CD4-positive, alpha-beta T cell treated with Interleukin-12 subunit alpha and Interleukin-12 subunit beta, for 1 hour (primary cell): ENCODE measurements at places on chromosomes 2 and 18.

- no peak for DNase-seq
These were observed 30.8 kb upstream of the CCL20 start for GRCh38 chr2:227782804-227783203.

DNA sequence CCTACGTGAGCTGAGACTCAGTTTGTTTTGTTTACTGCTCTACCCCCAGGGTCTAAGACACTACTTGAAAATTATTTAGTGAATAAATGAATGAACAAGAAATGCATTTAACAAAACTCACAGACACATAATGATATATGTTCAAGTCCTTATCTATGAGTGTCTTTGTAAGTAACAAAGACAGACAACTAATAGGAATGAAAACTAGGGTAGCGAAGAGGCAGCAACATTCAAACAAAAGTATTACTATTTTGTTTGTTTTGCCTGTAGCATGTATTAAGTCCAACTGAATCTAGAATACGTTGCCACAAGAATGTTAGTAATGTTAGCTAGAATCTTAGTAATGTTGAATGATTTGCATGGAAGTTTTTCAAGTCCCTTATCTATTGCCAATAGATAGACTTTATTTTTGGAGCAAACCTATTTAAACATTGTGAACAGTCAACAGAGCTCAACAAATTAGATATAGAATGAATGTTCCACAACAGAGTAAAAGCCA, 144.8 kb upstream of the VWC2L start:
- DNase-seq: no peak

DNA sequence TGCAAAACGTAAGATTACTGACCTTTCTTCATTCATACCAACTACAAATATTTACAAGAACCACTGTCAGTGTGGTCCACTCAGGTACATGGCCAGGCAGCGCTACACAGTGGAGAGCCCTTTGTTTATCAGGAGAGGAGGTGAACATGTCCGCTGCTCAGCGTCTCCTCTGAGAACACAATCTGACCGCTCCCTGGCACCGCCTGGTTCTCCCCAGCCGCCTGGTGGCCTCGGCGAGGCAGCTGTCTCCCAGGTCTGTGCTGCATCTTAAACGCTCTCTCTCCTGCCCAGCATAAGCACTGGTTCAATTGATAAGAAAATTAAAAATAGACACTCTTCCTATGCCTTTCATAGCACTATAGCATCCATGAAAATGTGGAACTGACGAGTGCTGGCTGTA, 146.8 kb upstream of the PXDN start:
- no peak for DNase-seq

GRCh38 chr2:107989445-107989844, 3.1 kb downstream of the SLC5A7 start:
- no peak for DNase-seq

GRCh38 chr2:103437161-103437560, 675.3 kb downstream of the TMEM182 start:
- DNase-seq: no peak

GRCh38 chr2:90069290-90069894, 1377.9 kb downstream of the RPIA start:
- no peak for DNase-seq

- no peak for DNase-seq
These were observed 509.2 kb upstream of the ZEB2 start for GRCh38 chr2:145029081-145029480.

GRCh38 chr18:59455728-59456276, 96.7 kb upstream of the LMAN1 start:
- no peak for DNase-seq

DNA sequence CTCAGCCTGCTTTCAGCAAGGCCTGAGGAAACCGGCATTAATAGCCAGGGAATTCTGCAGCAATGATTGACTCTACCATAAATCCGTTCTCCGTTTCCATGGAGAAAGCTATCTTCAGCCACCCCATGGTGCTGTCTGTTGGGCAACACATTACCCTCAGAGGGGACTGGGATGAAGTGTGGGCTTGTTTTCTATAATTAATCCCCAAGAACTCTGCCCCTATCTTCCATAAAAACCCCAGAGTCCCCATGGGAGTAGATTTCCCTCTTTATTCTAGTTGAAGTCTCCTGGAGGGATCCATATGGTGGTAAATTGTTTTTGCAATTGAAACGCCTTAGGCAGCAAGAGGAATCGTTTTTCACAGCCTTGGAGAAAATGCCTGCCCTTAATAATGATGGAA, 9.2 kb downstream of the G6PC2 start:
- no peak for DNase-seq

- DNase-seq: peak; percentile 43
These were observed 42.3 kb upstream of the STAT1 start for GRCh38 chr2:191056228-191056627.

DNA sequence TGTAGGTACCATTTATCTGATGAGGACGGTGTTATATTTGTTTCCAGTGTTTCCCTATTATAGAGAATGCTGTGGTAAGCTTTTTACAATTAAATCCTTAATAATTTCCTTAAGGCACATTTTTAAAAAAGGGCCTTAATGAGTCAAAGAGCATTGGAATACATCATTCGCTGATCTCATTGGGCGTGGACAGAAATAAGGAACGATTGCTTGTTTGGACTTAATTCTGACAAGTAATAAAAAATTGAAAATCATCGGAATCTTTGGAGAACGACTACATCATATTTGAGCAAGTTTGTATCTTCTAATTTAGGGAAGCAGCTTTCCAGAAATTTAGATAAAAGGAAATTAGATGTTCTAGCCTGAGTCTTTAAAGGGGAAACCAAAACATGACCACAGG, 11.3 kb downstream of the AGPS start:
- no peak for DNase-seq

- DNase-seq: no peak
These were observed 49.3 kb downstream of the BIN1 start for GRCh38 chr2:127057371-127058245.

GRCh38 chr2:56299171-56299691, 115.4 kb downstream of the CCDC85A start:
- DNase-seq: no peak

GRCh38 chr2:190592831-190593230, 56.1 kb upstream of the NAB1 start:
- DNase-seq: no peak

DNA sequence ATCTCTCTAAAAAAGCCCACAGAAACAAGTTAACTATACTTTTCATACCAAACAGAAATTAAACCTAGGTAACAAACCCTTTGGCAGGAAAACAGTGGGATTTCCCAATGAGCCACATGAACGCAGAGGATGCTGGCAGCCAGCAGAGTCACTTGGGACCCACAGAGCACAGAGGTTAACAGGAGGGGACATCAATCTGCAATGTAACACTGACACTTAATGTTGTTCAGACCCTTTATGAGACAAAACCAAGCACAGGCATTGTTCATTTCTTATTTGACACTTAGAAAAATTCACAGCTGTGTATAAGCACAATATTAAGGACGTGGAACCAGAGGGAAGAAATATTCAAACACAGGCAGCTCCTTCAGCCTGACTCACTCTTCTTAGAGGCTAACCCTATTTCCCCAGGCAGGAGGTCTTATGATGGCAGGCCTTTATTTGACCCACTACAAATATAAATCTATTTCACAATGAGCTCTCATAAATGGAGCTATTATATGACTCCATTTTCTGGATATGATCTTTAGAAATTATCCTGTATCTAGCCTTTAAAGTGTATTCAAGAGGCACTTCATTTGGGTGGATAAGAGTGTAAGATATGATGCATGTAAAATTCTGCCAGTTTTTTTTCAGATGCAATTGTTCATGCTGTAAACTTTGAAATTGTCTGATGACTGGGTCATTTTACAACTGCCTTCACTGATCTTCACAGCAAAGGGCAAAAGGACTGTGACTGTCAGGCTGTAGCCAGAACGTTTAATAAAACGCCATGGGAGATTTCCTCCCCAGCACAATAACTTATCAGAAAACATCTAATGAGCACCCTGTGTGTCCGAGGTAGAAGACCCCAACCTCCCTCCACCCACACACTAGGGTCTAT, 132.8 kb upstream of the SATB2 start:
- DNase-seq: no peak

DNA sequence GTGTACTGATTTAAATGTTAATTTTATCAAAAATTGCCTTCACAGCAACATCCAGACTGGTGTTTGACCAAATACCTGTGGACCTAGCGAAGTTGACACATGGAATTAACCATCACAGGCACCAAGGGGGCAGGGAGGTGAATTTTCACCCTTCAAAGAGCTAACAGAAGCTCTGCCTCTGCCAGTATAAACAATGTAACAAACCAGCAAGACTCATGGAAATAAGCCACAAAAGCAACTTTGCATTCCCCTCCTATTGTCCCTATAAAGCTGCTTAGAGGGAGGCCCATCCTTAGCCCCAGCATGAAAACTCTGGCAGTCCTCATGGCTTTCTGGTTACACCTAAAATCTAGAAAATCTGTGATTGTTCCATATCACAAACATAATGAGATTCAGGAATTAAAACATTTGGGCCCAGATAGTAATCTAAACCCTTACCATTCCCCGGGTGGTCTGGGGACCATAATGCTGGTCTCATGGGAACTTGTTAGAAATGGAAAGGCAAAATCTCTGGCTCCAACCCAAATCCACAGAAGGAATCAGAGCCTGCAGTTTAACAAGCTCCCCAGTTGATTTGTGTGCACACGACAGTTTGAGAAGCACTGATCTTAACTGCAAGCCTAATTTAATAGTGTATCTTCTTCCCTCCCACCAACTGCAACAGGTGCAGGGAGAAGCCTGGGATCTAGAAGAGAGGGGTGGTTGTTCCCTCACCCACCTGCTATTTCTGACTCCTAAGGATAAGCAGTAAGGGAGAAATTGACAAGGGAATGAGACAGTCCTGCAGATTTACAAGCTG, 23.1 kb downstream of the SERPINB11 start:
- DNase-seq: no peak

DNA sequence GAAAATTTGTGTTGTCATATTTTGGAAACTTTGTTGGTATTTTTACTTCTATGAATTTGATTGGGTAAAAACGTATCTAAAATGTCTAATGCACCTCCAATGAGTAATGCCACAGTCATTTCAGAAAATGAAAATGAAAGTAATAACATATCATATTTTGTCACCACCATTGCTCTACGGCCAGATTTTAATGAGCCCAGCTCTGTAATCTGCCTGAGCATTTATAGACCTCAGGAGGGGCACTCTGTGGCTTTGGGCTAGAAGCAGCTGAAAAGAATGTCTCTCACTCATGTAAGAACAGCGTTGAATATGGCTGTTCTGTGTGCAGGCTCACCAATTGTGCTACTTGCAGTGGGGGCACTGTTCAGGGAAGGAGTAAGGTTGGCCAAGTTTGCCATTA, 32.7 kb upstream of the ABCA12 start:
- peak; percentile 22 for DNase-seq

- DNase-seq: peak; percentile 79
These were observed 7.6 kb upstream of the PRKCE start for GRCh38 chr2:45643543-45644542.

DNA sequence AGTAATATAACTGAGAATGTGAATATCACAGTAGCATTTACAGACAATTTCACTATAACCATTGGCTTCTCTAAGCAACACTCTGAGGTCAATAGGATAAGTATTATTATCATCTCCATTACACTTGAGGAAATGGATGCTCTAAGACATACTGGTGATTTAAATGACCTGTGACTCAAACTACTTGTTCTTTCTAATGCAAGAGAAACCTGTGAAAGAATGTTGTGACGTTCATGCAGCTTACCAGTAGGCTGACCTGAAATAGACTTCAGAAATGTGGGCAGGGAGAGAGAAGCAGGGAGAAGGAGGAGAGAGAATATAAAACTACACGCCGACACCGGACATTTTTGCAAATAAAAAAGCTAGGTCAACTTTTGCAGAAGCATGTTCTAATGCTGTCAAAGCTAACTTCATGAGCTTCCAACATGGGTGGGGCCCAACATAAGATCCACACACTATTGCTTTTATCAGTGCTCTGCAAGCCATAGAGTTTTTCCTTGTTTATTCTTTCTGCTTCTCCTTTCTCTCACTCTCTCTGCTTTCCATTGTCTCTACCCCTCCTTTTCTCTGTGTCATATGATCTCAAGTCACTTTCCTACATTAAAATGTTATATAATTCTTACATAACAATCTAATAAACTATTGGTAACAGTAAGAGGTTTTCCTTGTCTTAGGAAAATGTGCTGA, 217.6 kb upstream of the FN1 start:
- no peak for DNase-seq

- DNase-seq: no peak
These were observed 223.0 kb downstream of the RND3 start for GRCh38 chr2:150264442-150264841.

- DNase-seq: peak; percentile 13
These were observed 232.8 kb downstream of the DYM start for GRCh38 chr18:49227441-49228165.

DNA sequence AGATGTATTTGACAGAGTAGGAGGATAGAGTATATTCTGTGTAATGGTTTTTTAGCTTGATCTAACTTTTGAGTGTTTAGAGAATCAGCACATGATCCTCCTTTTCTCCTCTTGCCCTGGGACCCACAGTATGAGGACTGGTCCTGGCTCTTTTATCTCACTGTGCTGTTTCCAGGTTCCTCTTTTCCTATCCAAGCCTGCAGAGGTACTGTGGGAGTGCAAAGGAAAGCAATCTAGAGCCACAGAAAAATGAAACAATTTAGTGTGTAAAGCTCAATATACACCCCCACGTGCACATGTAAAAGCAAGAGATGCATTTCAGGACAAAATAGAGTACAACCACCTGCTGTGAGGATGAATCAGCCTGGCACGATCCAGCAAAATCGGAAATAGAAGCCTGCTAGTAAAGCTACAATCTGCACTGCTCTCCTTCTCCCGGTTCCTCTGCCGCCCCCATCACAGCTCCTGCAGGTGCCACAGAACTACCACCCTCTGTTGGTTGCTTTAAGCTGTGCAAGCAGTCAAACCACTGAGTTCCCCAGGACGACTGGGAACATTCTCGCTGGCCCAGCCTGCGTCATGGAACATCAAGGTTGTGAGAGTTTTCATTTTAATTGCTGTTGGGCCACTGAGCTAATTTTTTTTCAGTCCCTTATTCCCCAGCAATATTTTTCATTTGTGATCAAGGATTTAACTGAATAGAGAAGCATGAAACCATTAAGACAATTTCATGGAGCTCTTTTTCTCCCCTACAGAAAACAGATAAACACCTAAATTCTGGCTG, 47.8 kb upstream of the MAPRE3 start:
- peak; percentile 31 for DNase-seq

- no peak for DNase-seq
These were observed 1.6 kb upstream of the CNDP2 start for GRCh38 chr18:74494514-74494913.

DNA sequence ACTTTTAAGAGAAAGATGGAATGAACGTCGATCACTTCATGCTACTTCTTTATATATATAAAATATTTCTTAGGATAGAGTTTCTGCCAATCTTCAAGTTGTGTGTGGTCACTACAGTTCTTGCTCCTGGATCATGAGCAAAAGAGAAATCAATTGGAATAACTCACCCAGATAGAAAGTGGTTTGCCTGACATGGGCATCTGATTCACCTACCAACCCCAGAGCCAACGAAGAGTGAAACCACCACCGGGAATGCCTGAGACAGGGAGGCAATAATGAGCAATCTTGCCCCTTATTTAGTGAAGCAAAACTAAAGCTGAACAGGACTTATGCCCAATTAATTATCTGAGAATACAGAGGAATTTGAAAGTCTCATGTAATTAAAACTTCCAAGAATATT, 250.2 kb upstream of the REG3G start:
- no peak for DNase-seq

- DNase-seq: no peak
These were observed 31.8 kb upstream of the TMEM131 start for GRCh38 chr2:98027538-98027937.

- no peak for DNase-seq
These were observed 10.4 kb downstream of the MYT1L start for GRCh38 chr2:2320486-2321199.

- no peak for DNase-seq
These were observed 133.6 kb upstream of the CAPN13 start for GRCh38 chr2:30940839-30941238.
